ENCODE measurements at places on chromosomes 2 and 18. TPM values are rescaled to one million over a fixed set of nuclear protein-coding genes. Genes with fewer than 3 reads are reported as not detected.

Gene GKN1
- total RNA-seq: not detected

Gene FRZB
- 0.07 TPM for total RNA-seq

Gene LINC00305
- not detected for total RNA-seq

Gene GPR17
- total RNA-seq: not detected

Gene COX5B
- 419 TPM for total RNA-seq

Gene DES
- total RNA-seq: not detected

Gene ATP6V1B1
- total RNA-seq: 0.81 TPM

Gene ACVR1
- total RNA-seq: 7.2 TPM

Gene SERPINB11
- total RNA-seq: not detected

Gene ANKRD29
- total RNA-seq: 1.2 TPM

Gene STPG4
- total RNA-seq: not detected

Gene CFC1
- total RNA-seq: not detected

Gene ANKRD30BL
- not detected for total RNA-seq

Gene CIB4
- total RNA-seq: not detected

Gene CPO
- total RNA-seq: not detected

Gene TMEM247
- total RNA-seq: not detected

Gene TBR1
- total RNA-seq: not detected

Gene EVX2
- total RNA-seq: not detected

Gene RAB6C
- not detected for total RNA-seq

Gene CBLN2
- not detected for total RNA-seq

Gene FBXO15
- 0.87 TPM for total RNA-seq

Gene KIAA2012
- total RNA-seq: not detected

Gene MDH1B
- total RNA-seq: 0.23 TPM

Gene RAX
- total RNA-seq: not detected

Gene SFT2D3
- total RNA-seq: 5.7 TPM

Gene SLC5A7
- not detected for total RNA-seq

Gene DUSP19
- total RNA-seq: 0.17 TPM

Gene RAB27B
- total RNA-seq: 1.7 TPM

Gene RAD51AP2
- not detected for total RNA-seq

Gene CROCC2
- not detected for total RNA-seq

Gene CARF
- 5.5 TPM for total RNA-seq

Gene PRPF40A
- total RNA-seq: 106 TPM

Gene RGPD6
- 18.8 TPM for total RNA-seq

Gene HOXD9
- total RNA-seq: 9.8 TPM

Gene RAB12
- total RNA-seq: 42.1 TPM

Gene SERPINB4
- not detected for total RNA-seq

Gene COLEC11
- 2.4 TPM for total RNA-seq

Gene COL5A2
- 32.7 TPM for total RNA-seq

Gene PDE6D
- 32.9 TPM for total RNA-seq

Gene CCDC68
- total RNA-seq: 2.7 TPM

Gene METTL4
- total RNA-seq: 7.8 TPM

Gene CLEC4F
- not detected for total RNA-seq

Gene RUFY4
- not detected for total RNA-seq

Gene OBSL1
- 38.8 TPM for total RNA-seq

Gene TUBB8B
- total RNA-seq: not detected

Gene GALNT3
- total RNA-seq: 28.7 TPM

Gene CDKL4
- 0.23 TPM for total RNA-seq

Gene ZBTB7C
- under 0.01 TPM for total RNA-seq

Gene MGAT4A
- 1.5 TPM for total RNA-seq

Gene ZNF396
- 0.29 TPM for total RNA-seq

Gene MIB1
- total RNA-seq: 42.8 TPM

Gene SLC19A3
- 0.29 TPM for total RNA-seq

Gene ACP1
- total RNA-seq: 100 TPM

Measured in epithelial cell of proximal tubule (primary cell).